ENCODE measurements at places on chromosomes 3 and 15.
A peak's percentile ranks its signal among the peaks of the same experiment; 100 is the strongest.

DNA sequence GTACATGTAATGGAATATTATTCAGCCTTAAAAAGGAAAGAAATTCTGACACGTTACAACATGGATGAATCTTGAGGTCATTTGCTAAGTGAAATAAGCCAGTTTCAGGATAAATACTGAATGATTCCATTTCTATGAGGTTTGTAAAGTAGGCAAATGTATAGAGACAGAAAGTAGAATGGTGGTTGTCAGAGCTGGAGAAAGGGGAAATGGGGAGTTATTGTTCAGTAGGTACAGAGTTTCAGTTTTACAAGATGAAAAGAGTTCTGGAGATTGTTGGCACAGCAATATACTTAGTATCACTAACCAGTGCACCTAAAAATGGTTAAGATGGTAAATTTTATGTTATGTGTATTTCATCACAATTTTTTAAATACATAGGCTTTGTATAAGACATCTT lies 60.6 kb downstream of the USP8 start:
- DNase-seq: no peak

GRCh38 chr15:87556886-87557285 lies 699.7 kb downstream of the NTRK3 start:
- no peak for DNase-seq

GRCh38 chr15:40309344-40309862 lies 1.7 kb upstream of the PLCB2 start:
- no peak for DNase-seq

DNA sequence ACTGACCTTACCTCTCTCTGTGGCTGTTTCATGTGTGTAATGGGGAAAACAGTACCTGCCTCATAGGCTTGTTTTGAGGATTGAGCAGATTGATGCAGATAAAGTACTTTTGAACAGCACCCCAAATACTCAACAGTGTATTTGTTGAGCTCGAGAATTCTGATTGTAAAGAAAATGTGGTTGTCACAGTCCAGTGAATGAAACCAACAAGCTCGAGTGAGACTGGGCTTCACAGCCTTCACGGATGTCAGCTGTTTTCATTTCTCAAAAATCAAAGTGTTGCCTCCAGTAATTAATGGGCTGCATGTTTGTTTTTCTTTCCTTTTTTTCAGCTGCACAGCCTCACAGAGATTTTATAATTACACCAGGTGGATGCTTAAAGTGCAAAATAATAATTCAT lies 43.7 kb downstream of the PARP15 start:
- DNase-seq: no peak

GRCh38 chr3:171049861-171050444 lies 23.4 kb upstream of the SLC2A2 start:
- DNase-seq: peak; percentile 66

DNA sequence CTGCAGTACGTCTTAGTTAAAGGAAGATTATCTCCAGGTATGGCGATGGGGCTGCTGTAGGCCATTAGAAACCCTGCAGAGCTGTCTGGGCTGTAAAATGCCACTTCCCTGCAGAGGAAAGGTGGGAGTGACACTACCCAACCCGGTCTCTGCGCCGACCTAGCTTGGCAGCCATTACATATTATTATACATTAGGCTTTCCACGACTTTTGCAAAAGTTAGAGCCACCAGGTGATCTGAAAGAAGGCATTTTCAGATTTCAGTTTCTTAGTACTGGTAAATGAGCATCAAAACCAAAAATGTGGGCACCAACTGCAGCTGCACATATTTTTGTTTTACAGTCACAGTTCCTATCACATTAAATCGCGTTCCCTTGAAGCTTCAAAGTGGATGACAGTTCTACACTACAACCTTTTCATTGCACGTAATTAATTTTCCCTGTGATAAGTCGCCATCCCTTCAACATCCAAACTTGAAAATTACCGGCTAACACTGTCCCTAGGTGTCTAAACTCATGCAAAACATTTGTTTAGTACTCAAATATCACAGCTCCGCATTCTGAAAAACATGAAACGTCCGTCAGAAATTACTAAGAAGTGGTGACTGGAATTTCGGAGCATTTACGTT lies 81.4 kb upstream of the CHD2 start:
- no peak for DNase-seq

GRCh38 chr3:50296721-50297383 lies 2.4 kb downstream of the HYAL3 start:
- DNase-seq: no peak

DNA sequence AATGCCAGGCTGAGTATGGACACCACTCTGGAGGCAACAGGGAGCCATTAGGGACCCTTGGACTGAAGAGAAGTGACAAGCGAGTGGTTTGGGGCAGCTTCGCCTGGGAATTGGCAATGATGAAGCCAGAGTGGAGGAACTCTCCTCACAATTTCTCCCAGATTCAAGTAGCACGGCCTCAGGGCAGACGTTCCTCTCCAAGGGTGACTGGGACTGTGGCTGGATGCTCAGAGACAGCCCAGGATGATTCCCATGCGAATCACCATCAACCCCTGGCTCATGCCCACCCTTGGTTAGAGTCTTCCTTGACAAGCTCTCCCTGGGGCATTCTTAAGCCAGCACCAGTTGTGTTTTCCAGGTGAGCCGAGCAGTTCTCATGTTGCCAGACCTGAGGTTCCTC lies 16.3 kb upstream of the DOCK3 start:
- DNase-seq: no peak

- peak; percentile 33 for DNase-seq
These were observed 2.4 kb downstream of the HTD2 start for GRCh38 chr3:58308728-58309127.

- DNase-seq: no peak
These were observed 108.9 kb upstream of the ETV5 start for GRCh38 chr3:186217820-186218164.

DNA sequence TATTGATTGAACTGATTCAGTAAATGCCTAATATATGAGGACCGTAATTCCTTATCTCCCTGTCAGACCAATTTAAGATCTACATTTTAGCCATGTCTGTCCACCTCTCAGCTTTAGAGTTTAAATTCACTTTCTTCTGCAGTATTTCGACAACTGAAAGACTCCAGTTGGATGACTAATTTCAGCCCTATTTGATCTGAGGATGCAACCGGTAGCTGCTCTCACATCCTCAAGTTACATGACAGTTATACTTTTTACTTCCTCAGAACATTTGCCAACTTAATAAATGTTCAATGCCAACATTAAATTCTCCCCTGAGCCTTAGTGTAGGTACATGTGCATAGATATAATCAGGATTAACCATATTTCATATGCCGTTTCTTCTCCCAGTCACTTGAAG lies 2.5 kb upstream of the HHLA2 start:
- DNase-seq: no peak

GRCh38 chr3:20396335-20396734 lies 210.3 kb upstream of the SGO1 start:
- no peak for DNase-seq

DNA sequence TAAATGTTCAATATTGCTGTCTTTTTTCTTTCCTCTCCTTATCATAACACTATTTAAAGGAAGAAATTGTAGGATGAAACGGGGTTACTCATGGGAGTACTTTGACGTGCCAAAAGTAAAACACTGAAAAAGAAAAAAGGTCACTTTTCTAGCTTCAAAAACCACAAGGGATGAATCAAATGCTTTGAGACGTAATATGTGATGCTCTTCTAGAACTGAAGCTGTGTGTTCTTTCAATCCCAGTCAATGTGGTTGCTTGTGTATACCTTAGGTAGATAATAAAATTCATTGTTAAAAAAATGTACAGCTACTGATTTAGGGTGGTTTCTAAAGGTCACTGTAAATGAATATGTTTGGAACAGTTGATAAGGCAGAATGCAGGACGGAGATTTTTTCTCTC lies 538.8 kb upstream of the ZNF717 start:
- DNase-seq: no peak

- DNase-seq: peak; percentile 65
These were observed 19.8 kb downstream of the HMG20A start for GRCh38 chr15:77440378-77440999.

- DNase-seq: peak; percentile 21
These were observed 570.0 kb upstream of the NR2F2 start for GRCh38 chr15:95760508-95760907.

- no peak for DNase-seq
These were observed 35.2 kb downstream of the MYZAP start for GRCh38 chr15:57626713-57627440.

DNA sequence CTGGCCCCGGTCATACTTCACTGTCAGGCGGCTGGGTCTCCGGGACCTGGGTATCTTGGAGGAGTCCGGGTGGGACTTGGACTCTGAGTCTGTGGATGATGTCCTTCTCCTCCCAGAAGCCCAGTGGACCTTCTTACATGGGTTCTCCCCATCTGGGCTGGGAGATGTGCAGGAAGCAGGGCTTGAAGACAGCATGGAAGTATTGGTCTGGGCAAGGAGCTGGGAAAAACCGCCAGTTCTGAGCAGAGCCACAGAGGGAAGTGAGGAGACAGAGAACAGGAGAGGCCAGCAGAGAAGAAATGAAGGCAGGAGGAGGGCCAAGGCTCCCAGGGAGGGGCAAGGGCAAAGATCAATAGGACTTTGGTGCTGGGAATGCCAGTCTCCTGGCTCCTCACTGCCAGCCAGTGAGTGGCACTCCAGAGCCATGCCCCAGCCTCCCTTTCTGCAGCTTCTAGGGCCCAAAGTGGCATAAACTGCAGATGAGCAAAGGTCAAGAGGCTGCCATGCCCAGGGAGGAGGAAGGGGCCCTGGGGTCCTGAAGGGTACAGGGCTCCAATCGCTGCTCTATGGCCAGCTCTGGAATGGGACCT lies at the start of gene PPP1R14D:
Gene PPP1R14D, minus strand, starts transcription at position 262 of the 590 bp plus-strand sequence. Its CDS starts 67 bp downstream, at position 195.
- no peak for DNase-seq

GRCh38 chr3:141412936-141413354 lies 44.6 kb downstream of the ZBTB38 start:
- DNase-seq: peak; percentile 85

DNA sequence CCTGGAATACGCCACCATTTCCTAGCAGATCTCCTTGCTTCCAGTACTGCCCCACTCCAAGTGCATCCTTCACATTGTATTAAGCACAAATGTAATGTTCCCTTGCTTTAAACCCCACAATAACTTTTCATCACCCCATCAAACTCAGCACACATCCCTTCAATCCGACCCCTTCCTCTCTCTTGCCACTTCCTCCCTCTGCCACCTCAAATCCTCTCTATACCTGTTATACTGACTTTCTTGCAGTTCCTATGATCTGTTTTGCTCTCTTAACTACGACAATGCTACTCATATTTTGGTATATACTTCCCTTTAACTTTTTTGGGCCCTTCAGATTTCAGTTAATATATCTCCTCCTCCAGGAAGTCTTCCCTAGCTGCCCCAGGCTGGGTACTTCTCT lies 14.1 kb downstream of the PARL start:
- DNase-seq: no peak

GRCh38 chr3:182567700-182568099 lies 225.6 kb upstream of the ATP11B start:
- DNase-seq: no peak

- DNase-seq: peak; percentile 87
These were observed at the start of gene LYSMD4 for GRCh38 chr15:99733268-99734039. TSS of gene LYSMD4 (minus strand) at chr15:99733437. CDS start at chr15:99731999, 1,438 bp downstream.

DNA sequence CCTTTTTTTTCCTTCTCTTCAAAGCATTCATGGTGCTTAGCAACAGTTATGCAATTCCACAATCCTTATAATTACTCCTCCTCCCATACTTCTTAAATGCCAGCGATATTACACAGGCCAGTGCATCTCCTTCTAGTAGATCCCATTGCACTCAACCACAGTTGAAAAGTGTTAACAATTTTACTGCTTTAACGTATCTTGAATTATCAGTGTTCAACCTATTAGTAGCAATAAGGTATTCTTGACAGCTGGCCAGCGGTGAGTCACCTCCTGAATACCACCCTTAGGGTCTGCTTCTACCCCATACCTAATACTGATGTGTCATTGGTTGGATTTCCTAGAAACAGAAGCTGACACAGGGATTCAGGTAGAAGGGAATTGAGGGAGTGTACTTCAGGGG lies 24.0 kb upstream of the TEX9 start:
- peak; percentile 8 for DNase-seq

DNA sequence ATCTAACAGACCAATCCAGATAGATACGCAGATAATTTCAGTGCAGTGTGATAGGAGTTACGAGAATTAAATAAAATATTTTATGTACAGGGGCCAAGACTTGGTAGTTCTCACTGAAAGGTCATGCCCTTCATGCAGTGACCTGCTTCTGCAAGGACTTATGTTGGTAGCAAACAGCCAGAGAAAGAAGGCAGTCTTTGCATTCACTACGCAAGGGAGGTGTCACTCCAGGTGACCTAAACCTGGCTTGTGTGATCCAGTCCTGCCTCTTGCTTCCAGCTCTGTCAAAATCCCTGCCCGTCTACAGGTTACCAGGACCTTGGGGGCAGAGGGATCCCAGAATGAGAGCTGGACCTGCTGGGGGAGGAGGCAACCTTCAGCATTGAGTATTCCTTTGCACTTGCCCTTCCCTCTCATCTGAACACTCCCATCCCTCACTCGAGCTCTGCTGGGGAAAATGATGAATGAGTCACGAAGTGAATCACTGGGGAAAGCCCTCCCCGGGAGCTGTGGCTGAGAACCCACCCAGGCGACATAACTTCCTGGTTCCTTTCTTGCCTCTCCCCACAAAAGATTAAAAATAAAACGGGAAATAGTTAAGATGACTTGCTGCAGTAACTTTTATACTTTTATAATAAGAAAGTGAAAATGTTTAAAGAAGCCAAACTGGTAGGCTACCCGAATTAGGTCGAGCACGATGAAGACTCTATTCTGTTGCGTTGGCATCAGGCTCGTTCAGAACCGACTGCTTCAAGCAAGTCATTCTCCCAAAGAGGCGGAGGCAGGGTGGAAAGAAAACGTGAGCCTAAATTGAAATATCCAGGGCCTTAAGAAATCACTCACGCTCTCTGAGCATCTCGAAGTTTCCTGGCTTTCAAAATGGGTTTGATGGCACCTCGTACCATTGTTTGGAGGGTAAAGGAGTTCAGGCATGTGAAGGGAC lies 216.1 kb downstream of the SLCO3A1 start:
- DNase-seq: peak; percentile 84

DNA sequence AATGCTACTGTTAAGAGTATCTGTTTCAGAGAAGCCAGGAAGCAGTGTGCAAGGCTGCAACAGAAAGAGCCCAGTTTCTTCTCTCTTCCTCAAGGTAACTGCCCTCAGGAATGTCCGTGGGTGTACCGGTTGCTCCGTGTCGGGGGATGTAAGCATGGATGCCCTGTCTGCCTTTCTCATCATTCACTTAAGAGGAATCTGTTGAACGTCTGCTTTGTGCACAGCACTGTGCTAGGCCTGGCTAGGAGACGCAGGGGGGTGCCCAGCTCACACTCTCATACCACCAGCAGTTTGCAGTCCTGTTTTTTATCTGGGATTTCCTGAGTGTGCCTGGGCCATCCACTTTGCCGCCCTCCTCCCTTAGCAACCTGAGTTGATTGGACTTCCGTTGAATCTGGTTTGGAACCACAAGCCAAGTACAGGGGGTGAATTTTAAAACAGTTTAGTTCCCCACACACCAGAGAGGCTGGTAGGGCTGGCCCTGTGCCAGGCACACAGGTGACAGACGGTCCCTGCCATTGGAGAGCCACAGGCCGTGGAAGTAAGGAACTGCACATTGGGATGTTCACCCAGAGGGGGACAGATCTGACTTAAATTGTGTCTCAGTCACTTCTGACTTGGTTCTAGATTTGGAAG lies 11.2 kb downstream of the BOC start:
- no peak for DNase-seq
